Vagina (tissue), 2 donors: ENCODE measurements at places on chromosomes 3 and 15. TPM values are rescaled to one million over a fixed set of nuclear protein-coding genes. Genes with fewer than 3 reads are reported as not detected.

GRCh38 chr3:184597829-184598573 is 36.4 kb downstream of the EPHB3 start:
- peaks cover 36% of the 10 kb centered on the region for H3K4me1 ChIP-seq
- H3K27me3 ChIP-seq: no peaks in the 10 kb centered on the region

DNA sequence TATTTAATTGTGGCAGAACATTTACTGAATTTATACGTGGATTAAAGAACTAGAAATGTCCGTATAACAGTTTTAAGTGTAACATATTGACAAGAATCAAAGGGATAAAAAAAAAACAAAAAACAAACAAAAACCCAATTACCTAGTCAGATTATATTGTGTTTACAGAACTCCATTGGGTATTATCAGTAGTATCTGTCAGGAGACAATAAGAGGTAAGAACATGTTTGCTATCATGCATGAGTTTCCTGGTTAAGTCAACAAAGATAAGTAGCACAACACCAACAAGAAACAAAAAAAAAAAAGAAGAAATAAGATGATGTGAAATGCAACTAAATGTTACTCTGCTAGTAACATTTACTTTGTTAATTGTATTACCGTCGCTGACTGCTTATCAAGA is 570.6 kb downstream of the ZBBX start:
- H3K36me3 ChIP-seq: no peaks in the 10 kb centered on the region
- no peaks in the 10 kb centered on the region for H3K27me3 ChIP-seq
- H3K4me1 ChIP-seq: no peaks in the 10 kb centered on the region
- DNase-seq: no peak
- no peak overlapping the region for H3K27ac ChIP-seq

GRCh38 chr3:158509891-158510290 is 61.1 kb upstream of the MLF1 start:
- no peak for DNase-seq
- H3K4me1 ChIP-seq: no peaks in the 10 kb centered on the region
- no peaks in the 10 kb centered on the region for H3K27me3 ChIP-seq
- H3K4me3 ChIP-seq: no peak overlapping the region
- H3K36me3 ChIP-seq: no peaks in the 10 kb centered on the region

DNA sequence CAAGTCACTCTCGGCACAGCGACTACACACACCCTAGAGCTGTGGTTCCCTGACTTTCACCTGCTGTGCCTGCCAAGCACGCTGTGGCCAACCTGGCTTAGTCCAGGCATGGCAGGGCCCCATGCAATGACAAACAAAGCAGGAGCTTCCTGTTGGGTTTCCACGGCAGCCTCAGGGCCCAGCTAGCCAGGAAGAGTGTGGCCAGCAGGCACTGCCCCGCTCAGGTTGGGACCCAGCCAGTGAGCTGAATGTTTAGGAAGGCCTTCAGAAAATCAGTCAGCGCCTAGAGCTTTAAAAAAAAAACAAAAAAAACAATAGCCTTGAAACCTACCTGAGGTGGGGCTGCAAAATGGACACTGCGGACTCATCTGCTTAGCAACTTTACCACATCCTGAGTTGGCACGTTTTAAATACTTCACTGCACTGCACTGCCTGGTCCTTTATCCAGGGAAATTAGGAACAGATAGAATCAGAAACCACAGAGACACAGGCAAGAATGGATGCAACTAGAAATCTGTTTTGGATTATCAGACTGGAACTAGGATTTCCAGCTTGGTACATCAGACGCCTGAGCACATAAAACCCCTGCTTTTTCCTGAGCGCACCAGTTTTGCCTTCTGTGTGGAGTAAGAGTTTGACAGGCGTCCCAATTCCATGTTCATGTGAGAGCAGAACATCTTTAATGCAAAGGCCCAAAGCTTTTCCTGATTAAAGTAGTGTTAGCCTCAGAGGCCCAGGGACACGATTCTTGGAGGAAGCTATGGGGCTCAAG is 36.2 kb upstream of the LDHAL6B start:
- H3K36me3 ChIP-seq: no peaks in the 10 kb centered on the region
- no peak for DNase-seq
- H3K4me3 ChIP-seq: no peak overlapping the region
- H3K4me1 ChIP-seq: peaks cover 51% of the 10 kb centered on the region
- H3K27me3 ChIP-seq: no peaks in the 10 kb centered on the region

ASB14 gene
- total RNA-seq: not detected

UBAP1L gene
- 5.4 TPM for total RNA-seq

TMCO5A gene
- not detected for total RNA-seq

COL8A1 gene
- 23.1 TPM for total RNA-seq
